Activated CD4-positive, alpha-beta T cell treated with anti-CD3 and anti-CD28 coated beads for 24 hours (primary cell): ENCODE measurements at places on chromosomes 5 and 9.

DNA sequence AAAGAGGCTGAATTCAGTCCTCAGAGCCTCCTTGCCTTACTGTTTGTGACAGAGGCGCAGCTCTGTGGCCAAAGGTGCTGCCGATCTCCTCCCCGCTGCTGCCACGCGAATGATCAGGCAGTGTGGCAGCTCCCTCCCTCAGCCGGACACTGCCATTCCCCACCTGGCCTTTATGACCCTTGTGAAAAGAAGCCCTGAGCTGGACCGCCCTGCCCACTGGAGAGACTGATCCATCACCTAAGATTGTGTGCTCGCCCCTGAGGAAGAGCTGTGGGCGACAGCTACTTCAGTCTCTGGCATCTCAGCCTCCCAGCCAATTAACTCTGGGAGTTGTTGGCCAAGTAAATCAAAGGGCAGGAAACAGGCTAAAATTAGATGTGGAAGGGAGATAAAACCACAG lies 90.9 kb downstream of the CARTPT start:
- DNase-seq, result no peak

DNA sequence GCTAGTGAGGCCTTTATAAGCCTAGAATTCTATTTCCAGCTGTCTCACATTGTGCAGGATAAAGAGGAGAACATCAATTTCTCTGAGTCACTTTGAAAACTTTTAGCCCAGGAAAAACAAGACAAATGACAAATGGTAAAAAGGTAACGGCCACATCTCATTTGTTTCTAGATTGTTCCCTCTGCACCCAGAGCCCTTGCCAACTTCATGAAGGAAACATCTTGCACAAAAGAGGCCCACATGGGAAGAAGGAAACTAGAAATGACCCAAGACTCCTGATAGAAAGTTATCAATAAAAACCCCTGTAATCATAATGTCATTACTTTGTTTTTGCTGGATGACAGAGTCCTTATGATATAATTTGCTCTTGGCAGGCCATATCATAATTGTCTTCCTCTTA lies 5.3 kb downstream of the DPYSL3 start:
- no peak for DNase-seq

DNA sequence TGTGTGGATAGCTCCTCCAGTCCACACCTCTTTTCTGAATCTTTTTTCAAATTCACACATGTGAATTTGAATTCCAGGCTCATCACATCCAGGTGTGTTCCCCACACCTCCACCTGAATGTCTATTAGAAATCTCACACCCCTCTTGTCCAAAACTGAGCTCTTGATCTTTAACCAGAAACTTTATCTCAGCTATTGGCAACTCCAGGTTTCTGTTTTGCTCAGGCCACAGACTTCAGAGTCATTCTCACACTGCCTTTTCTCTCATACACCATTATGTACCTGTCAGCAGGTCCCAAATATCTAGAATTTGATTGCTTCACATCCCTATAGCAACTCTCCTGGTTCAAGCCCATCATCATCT lies 11.6 kb downstream of the NIPSNAP3B start:
- no peak for DNase-seq

- DNase-seq, result no peak
Observed at GRCh38 chr5:30413540-30413939, 779.9 kb upstream of the CDH6 start.

- DNase-seq, result no peak
Observed at GRCh38 chr5:159971931-159972461, 36.9 kb upstream of the TTC1 start.

GRCh38 chr5:114412510-114413171 lies 50.8 kb downstream of the KCNN2 start:
- DNase-seq, result no peak

- DNase-seq, result peak; percentile 13
Observed at GRCh38 chr9:133737774-133738639, at the start of gene SARDH. Gene SARDH (minus strand): TSS chr9:133738352. CDS start chr9:133734173, 4,179 bp downstream.

DNA sequence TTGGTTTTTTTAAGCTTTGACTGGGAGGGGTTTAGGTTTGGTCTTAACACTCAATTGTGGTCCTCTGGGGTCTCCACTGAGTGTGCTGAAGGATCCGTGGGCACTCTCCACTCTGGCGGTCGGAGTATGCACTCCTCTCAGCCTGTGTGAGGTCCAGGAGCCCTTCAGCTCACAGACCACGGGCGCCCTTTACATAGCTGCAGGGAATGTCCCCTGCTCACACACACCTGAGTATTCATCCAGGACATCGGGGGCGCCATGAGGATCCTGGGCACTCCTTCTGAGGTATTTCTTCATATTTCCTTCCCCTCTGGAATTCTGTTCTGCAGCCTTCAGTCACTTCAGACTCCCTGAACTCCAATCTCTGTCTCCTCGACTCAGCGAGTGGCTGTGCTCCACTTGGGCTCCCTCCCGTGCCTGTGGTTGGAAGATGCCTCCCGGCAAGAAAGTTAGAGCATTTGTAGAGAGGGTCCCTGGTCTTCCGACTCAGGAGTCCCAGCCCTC lies 12.5 kb downstream of the TRIP13 start:
- DNase-seq, result no peak

GRCh38 chr9:71306134-71306533 lies 184.7 kb upstream of the TRPM3 start:
- DNase-seq, result no peak

DNA sequence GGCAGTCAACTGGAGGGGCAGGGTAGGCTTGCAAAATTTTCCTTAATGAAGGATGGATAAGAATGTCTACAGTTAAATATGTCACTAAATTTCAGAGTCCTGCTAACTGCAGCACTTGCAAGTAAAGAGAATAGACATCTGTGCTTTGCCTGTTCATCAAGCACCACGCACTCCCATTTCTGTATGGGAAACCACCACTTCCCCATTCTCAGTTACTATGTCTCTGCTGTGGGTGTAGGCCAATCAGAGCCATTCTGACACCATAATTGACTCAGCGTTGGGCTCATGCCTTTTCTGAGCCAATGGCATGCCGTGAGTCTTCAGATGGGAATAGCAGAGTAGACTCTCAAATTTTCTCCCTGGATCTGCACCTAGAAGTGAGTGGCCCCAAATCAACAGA lies 247.5 kb downstream of the GABRB2 start:
- DNase-seq, result no peak
